ENCODE measurements at places on chromosomes 12 and 14.

DNA sequence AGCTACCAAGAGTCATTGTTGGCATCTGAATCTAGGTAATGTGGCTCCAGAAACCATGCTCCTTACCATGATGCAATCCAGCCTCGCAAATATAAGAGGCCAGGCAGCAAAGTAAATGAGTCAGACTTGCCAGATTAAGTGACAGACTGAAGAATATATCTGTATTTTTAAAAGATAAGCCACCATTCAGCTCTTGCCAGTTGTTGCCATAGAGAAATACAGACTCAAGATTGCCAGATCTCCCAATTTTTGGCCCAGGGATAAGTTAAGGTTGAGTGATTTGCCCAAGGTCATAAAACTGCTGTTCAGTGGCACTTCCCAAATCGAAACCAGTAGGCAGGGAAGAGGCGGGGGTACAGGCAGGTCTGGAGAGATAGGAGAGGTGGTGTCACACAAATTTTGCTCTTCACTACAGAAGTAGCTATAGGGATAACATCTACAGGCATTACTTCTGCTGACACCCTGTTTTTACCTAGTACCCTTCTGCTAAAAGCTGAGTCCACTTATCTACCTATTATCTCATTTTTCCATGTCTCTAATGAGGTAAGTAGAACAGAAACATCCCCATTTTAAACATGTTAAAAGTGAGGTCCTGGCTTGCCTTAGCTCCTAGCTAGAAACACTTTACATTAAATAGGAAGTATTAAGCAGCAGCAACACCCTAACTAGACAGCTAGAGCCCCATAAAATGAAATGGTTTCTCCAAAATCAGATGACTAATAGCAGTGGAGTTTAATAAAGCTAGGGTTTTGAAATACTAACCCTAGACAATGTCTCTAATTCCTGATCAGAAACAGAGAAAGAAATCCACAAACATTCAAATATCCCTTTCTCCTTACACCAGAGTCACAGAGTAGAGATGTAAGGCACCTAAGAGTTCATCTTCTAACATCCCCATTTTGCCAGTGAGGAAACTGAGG, 19.5 kb downstream of the DCAF5 start:
- DNase-seq = no peak

DNA sequence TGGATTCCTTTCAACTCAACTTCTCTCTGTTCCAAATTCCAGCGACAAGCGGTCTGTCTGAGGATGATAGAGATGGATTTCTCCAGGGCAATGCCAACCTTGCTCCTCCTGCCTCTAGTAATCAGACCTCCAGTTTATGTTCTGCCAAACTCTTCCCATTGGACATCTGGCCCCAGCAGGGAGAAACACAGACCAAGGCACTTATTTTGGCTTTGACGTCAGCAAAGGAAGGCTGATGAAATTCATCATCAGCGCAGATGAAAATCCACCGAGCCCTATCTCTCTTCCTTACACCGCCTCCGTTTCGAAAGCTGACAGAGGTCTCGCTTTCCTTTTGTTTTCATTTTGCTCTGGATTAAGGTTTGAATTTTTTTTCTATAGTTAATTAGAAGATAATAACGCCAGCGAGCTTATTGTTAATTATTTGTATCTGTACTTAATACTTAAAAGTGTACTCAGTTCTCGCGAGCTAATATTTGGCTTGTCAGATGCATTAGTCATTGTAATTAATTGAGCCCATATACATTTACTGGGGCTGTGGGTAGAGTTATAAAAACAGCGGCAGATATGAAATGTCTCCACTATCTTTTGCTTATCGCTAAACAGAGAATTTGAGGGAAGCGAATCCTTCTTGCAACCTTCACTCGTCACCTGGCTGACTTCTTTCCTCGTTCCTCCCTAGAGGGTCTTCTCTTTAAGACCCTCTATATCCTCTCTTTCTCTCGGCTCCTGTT, 35.9 kb upstream of the MED13L start:
- DNase-seq = no peak

GRCh38 chr12:127108360-127109215, 1158.4 kb upstream of the TMEM132C start:
- peak; percentile 30 for DNase-seq

DNA sequence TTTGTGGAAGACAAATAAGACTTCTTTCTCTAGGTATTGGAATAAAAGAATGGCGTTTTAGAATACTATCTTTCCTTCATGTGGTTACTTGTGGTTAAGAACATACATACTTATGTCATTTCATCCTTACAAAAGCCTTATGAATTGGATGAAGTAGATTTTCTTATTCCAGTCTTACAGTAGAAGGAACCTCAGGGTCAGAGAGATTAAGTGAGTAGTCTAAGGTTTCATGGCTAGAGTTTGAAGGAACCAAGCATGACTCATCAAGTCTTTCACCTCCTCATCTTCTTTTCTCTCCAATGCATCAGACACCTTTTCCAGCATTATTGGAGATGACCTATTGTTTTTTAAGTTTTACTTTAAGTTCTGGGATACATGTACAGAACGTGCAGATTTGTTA, 92.9 kb upstream of the NEDD1 start:
- DNase-seq = no peak

GRCh38 chr14:70920608-70921007, 13.3 kb downstream of the PCNX1 start:
- no peak for DNase-seq

GRCh38 chr12:75302225-75302624, 27.9 kb downstream of the CAPS2 start:
- DNase-seq = no peak

DNA sequence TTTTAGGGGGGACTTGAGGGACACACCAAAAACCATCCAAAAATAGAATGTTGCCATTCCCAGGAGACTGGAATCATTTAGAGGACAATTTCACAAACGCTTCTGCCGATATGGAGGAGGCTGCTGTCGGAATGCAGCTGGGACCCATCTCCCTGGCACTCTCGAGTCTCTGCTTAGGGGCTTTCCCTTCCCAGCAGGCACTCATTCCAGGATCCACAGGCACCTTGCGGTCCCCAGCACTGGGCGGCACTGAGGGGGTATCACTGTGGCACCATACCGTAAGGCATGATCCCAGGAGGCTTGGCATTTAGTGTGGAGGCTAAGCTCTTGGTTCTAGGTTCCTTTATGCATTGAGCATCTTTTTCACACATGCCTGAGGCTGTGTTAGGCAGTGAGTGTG, 36.6 kb upstream of the LTBP2 start:
- no peak for DNase-seq

GRCh38 chr14:73749706-73750530, 35.7 kb upstream of the PNMA1 start:
- no peak for DNase-seq

DNA sequence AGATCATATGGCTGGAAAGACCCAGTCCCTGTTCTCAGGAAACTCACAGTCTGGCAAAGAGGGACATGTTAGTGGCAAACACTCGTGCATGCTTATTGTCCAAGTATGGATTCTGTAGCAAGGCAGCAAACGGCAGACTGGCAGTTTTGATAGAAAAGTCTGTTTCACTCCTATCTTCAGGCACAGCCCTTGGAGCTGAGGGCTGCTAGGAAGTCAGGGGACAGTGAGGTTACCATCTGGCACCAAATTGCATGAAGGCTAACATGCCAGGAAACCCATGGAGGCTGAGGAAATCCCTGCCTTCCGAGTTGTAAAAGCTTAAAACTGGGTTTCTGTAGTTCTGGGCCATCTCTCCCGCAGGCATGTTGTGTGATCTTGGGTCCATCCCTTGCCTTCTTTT, 32.9 kb downstream of the CALM1 start:
- no peak for DNase-seq

- DNase-seq = no peak
Measured at GRCh38 chr14:50874757-50875156, 2.9 kb downstream of the ABHD12B start.

- DNase-seq = no peak
Measured at GRCh38 chr12:79119796-79120195, 255.2 kb downstream of the SYT1 start.
